Activated naive CD4-positive, alpha-beta T cell treated with anti-CD3 and anti-CD28 coated beads for 36 hours (primary cell): ENCODE measurements at places on chromosomes 4 and X. TPM values are rescaled to one million over a fixed set of nuclear protein-coding genes. Genes with fewer than 3 reads are reported as not detected.

SFRP2 gene
- total RNA-seq: not detected

- H3K4me3 ChIP-seq: no peak overlapping the region
- H3K4me1 ChIP-seq: peaks cover 86% of the 10 kb centered on the region
- no peaks in the 10 kb centered on the region for H3K36me3 ChIP-seq
- H3K27me3 ChIP-seq: peaks cover 2% of the 10 kb centered on the region
- no peak for DNase-seq
- H3K27ac ChIP-seq: no peak overlapping the region
Observed at GRCh38 chr4:80074069-80074468, 1.0 kb upstream of the ANTXR2 start.

DNA sequence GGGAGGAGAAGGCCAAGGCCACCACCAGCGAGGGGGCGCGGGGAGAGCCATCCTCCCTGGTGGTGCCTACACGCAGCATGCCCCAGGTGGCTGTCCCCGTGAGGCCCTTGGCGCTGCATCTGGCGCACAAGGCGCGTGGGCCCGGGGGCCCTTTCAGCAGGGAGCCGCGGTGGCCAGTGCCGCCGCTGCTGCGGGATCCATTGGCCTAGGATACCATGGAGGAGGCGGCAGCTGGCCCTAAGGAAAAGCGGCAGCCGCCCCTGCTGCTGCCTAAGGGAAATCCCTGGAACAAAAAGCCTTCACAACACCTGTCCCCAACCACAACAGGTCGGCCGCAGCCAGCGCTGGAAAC, 1059.6 kb downstream of the TECRL start:
- no peak for DNase-seq
- H3K27me3 ChIP-seq: no peaks in the 10 kb centered on the region
- no peak overlapping the region for H3K27ac ChIP-seq
- no peaks in the 10 kb centered on the region for H3K4me1 ChIP-seq

- no peak overlapping the region for H3K27ac ChIP-seq
- H3K27me3 ChIP-seq: peaks cover 3% of the 10 kb centered on the region
- DNase-seq: no peak
- H3K4me3 ChIP-seq: no peak overlapping the region
- no peaks in the 10 kb centered on the region for H3K4me1 ChIP-seq
Observed at GRCh38 chr4:73922317-73922716, 53.1 kb downstream of the CXCL1 start.

- no peak for DNase-seq
- H3K4me3 ChIP-seq: no peak overlapping the region
- H3K27ac ChIP-seq: no peak overlapping the region
- peaks cover 4% of the 10 kb centered on the region for H3K27me3 ChIP-seq
- H3K36me3 ChIP-seq: no peaks in the 10 kb centered on the region
- H3K4me1 ChIP-seq: no peaks in the 10 kb centered on the region
Observed at GRCh38 chr4:41535911-41536371, 2.0 kb upstream of the LIMCH1 start.

GRCh38 chrX:103520386-103520785, 1.1 kb upstream of the RAB40A start:
- H3K27me3 ChIP-seq: no peaks in the 10 kb centered on the region
- no peak for DNase-seq
- H3K4me1 ChIP-seq: no peaks in the 10 kb centered on the region
- no peak overlapping the region for H3K27ac ChIP-seq
